NCI-H1436 (cell line): ENCODE measurements at places on chromosomes 1 and 21.
A peak's percentile ranks its signal among the peaks of the same experiment; 100 is the strongest.

- DNase-seq, result no peak
These were observed 667 bp upstream of the NID1 start for GRCh38 chr1:236065509-236066005.

- DNase-seq, result no peak
These were observed 41.4 kb downstream of the TARBP1 start for GRCh38 chr1:234437423-234438171.

- DNase-seq, result peak; percentile 61
These were observed 78.8 kb upstream of the NR5A2 start for GRCh38 chr1:199948587-199949280.

DNA sequence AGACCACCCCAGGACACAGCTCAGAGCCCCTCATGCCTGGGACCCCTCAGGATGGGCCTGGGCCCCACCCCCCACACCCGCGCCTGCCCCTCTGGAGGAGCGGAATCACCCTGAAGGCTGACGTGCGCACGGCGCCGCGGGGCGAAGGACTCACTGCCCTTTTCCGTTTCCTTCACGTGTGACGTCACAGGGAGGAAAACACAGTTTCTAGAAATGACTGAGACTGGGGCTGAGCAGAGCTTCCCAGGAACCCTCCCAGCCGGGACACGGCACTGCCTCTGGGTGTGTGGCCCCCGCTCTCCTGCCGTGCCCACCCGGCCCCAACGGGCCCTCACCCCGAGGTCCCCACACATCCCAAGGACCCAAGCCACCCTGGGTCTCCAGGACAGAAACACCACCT is 5.4 kb upstream of the TNFRSF4 start:
- DNase-seq, result no peak

DNA sequence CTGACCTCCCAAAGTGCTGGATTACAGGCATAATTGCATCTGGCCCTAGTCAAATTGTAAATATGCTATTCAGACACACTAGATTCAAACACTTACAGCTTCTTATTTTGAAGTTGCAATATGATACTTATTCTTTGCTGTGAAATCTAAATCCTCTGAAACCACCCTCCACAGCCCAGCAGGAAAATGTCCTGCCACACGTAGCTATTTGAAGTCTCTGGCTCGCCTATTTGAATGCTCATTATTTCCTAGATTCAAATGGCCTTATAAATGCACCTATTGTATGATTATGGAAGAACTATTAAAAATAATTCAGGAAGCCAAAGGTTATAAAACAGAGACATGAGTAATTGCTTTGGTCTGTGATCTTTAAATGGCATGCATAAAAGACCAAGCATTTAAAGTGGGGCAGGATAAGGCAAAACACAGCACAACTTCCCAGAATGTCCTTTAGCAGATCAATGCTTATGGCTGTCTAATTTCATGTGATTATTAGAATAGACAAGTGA is 26.6 kb upstream of the FBXO28 start:
- DNase-seq, result no peak

DNA sequence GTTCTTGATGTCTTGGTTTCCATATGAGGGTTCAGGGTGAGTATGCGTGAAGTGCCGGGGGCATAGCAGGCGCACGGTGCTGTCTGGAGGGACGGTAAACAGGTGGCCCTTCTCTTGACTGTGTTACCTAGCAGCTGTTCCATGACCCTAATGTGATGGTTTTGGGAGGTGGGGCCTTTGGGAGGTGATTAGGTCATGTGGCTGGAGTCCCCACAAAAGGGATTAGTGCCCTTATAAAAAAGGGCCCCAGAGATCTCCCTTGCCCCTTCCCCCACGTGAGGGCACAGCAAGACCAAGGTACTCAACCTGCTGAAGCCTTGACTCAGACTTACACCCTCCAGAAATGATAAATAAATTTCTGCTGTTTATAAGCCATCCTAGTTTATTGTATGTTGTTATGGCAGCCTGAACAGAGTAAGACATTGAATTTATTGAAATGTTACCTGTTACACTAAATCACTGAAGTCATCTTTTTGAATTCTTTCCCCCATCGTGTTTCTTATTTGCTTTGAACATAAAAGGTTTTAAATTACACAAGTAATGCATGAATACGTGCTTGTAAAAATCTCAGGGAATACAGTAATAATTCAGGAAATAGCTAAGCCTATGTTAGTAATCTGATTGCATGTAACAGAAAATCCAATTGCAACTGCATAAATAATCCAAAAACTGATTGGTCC is 15.6 kb downstream of the TRAPPC10 start:
- DNase-seq, result no peak

GRCh38 chr1:84613026-84613425 is 38.8 kb upstream of the CTBS start:
- DNase-seq, result no peak

GRCh38 chr21:41537356-41537755 is 29.4 kb upstream of the TMPRSS2 start:
- no peak for DNase-seq

- DNase-seq, result no peak
These were observed 173.9 kb upstream of the HOOK1 start for GRCh38 chr1:59640851-59641250.

- DNase-seq, result no peak
These were observed 1.7 kb downstream of the TRPM2 start for GRCh38 chr21:44354775-44355771.

- DNase-seq, result no peak
These were observed 110.2 kb upstream of the C1orf174 start for GRCh38 chr1:4010284-4010683.

DNA sequence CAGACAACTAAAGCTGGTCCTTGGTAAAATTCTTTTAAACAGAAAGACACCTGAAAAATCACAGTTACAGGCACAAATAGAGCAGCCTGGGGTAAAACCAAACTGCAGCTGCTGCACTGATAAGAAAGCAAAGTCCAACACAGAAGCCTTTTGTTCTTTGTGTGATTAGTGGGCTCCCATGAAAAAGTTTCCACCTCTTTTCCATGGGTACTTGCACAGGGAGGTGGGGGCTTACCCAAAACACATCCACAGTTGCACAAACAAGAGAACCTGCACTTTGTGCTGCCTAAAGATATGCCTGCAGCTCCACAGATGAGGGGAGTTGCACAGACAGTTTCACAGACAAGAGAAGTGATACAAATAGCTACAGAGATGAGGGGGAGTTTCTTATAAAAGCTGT is 106.7 kb upstream of the SLC5A9 start:
- DNase-seq, result no peak

- DNase-seq, result no peak
These were observed 946 bp upstream of the HNRNPR start for GRCh38 chr1:23344987-23345472.

GRCh38 chr1:82367456-82367855 is 566.7 kb downstream of the ADGRL2 start:
- no peak for DNase-seq

DNA sequence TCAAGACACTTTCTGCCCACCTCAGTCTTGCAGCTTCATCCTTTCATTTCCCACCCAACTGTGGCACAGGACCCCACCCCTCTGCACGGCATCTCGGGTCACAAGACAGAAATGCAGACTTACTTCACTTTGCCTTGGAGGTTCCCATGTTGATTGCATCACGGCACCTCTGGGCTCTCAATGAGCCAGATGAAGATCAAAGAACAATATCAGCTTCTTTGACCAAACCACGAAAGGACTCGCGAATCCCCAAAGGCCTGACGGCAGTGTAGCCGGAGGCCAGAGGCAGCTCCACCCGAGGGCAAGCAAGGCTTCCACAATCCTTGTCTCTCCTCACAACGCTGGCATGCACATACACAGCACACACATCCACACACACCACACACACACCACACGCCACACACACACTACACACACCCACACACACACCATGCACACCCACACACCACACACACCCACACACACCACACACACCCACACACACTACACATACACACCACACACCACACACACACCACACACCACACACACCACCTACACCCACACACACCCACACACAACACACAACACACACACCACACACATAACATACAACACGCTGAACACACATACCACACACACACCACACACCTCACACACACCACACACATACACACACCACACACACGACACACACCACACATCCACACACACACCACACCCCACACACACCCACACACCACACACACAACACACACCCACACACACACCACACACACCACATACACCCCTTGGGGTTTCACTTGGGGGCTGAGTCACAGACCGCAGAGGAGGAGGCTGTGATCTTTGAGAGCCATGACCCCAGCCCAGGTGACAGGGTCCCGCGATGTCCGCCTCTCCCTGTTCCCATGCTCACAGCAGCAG is 35.8 kb downstream of the UBASH3A start:
- no peak for DNase-seq

GRCh38 chr1:178885869-178886268 is 15.0 kb upstream of the ANGPTL1 start:
- no peak for DNase-seq

- DNase-seq, result no peak
These were observed 334.0 kb upstream of the PRMT6 start for GRCh38 chr1:106722466-106722865.

GRCh38 chr1:53015508-53015860 is 46.5 kb upstream of the PODN start:
- DNase-seq, result no peak

DNA sequence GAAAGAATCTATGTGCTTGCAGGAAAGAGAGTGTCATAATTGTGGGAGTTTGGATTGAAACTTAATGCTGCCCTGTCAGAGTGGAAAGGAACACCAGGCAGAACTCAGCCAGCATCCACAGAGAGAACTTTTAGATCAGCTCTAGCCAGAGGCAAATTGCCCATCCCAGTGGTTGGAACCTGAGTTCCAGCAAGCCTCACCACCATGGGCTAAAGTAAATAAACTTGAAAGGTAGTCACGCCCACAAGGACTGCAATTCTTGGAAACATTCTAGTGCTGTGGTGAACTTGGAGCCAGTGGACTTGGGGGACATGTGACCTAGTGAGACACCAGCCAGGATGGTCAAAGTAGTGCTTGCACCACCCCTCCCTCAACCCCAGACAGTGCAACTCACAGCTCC is 571.6 kb downstream of the LRRIQ3 start:
- no peak for DNase-seq

DNA sequence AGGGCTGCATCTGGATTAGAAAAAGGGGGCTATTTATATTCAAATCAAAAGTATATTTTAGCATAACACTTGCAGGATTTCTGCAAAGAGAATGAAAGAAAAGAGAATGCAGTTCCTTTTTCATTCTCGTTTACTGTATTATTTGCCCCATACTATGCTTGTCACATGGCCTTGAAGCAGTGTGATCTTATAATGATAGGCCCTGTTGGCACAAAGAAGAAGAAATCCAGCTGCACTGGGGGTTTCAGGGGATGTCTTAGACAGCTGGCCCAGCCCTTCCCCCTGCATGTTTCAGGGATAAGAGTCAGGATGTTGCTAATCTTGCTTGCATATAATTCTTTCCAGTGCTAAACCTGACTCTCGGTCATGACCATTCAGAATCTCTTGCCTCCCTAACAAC is 369.5 kb downstream of the SEC16B start:
- no peak for DNase-seq

GRCh38 chr21:38997051-38997842 is 186.0 kb downstream of the PSMG1 start:
- DNase-seq, result no peak

DNA sequence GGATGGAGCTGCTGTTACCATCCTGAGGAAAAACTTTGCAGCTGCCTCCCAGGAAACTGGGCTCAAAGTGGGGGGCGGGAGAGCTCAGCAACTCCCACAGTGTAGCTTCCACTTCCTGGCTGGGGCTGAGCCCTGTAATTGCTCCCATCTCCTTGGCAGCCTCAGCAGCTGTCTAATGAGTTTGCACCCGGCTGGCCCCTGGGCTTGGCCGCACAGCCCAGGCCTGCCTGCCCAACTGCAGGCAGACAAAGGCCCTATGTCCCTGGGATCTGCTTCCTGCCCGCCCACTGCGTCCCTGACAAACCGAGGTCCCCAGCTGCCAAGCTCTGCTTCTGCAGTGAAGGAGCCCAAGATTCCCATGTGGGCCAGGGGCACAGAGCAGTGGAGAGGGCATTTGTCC is 30.1 kb downstream of the EDN2 start:
- no peak for DNase-seq

DNA sequence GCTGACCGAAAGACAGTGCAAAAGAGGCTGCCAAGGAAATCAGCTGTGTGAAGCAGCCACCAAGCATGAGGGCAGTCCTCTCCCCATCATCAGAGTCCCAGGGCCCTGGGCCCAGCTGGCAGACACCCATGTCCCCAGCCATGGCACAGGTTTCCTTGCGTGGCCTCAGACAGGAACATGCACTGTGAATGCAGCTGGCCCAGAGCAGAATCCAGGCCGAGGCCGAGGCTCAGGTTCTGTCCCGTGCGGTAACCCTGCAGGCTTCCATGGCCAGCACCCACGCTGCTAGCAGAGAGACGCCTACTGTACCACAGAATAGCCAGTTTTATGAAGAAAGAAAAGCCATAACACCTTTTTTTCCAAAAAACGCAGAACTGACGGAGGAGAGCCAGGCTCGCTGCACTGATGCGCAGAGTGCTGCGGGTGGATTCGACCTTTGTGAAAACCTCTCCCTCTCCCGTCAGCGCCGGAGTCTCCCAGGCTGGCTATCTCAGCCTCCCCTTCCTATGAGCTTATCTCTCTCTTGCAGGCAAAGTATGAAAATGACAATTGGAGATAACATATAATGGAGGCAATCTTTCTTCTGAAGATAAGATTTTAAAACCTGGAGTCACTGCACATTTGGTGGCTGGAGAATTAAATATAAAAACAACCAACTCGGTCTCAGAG is 106.6 kb downstream of the NPHP4 start:
- no peak for DNase-seq

- DNase-seq, result no peak
These were observed 170.8 kb downstream of the PLA2G4A start for GRCh38 chr1:186999506-186999905.

- no peak for DNase-seq
These were observed 84.9 kb downstream of the CLEC20A start for GRCh38 chr1:178411756-178412399.

GRCh38 chr1:83555871-83556270 is 443.1 kb downstream of the TTLL7 start:
- DNase-seq, result no peak

DNA sequence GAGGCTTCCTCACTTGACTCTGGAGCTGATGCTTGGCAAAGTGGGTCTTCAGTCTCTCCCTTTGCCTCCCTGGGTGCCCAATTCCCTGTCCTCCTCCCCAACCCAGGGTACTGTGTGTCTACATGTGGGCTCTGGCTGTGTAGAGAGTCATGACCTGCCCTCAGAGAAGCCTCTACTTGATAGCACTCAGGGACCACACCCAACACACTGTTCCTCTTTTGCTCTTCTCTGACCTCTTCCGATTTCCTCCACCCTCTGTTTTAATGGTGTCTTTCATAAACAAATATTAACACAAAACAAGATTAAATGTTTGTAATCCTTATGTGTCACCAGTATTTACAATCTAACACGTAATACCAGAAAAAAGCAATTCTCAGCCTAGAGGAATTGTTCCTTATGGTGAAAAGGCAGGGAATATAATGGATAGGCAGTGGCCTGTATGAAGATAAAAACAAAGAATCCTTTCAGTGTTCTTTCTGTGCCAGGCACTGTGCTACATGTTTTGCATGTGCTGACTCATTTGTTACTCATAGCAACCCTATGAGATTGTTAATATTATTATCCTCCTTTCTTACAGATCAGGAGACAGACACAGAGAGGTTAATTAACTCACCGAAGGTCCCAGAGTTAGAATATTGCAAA is 58.2 kb downstream of the HSD3B1 start:
- no peak for DNase-seq

- DNase-seq, result no peak
These were observed 13.7 kb downstream of the PIK3CD start for GRCh38 chr1:9665193-9665592.

- DNase-seq, result no peak
These were observed 28.2 kb downstream of the PTGER3 start for GRCh38 chr1:71019233-71019969.

GRCh38 chr21:25039461-25040380 is 567.6 kb downstream of the MRPL39 start:
- peak; percentile 62 for DNase-seq
